ENCODE measurements at places on chromosomes 2 and 18. TPM values are rescaled to one million over a fixed set of nuclear protein-coding genes. Genes with fewer than 3 reads are reported as not detected.

FABP1 gene
- total RNA-seq = not detected

HOXD3 gene
- total RNA-seq = 0.56 TPM

SERPINB5 gene
- 348 TPM for total RNA-seq

DNA sequence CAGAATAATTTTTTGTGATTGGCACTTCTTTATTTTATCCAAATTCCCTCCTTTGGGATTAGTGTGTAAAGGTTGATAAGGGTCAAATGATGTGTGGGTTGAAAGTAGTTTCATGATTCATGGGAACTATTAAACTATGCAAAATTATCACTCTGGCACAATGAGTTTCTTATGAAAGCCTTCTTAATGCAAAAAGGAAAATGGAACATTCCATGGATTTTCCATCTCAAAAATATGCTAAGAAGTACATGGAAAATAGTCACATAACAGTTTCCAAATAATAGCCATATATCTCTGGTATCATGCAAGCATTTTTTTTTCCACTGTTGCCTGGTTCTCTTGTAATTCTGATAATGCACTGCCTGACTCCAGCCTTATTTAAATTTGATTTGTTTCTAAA, 639.7 kb downstream of the NR4A2 start:
- DNase-seq = no peak

DNA sequence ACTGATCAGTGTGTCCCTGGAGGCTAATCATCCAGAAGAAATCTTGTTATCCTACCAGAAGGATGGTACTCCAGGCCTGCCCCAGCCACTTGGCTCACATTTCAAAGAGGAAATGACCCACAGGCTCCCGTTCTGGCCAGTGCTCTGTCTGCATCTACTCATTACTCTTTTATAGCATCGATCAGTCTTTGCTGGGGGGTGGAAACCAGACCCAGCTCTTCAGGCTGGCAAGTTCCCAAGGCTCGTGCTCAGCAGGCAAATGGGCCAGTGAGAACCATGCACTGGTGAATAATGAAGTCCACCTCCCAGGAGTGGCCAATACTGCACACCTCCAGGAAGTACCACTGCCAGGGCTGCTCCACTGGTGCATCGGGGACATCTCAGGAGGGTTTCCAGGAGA, 38.8 kb downstream of the DNER start:
- no peak for DNase-seq

- no peak for DNase-seq
Measured at GRCh38 chr18:59148192-59148591, 8.5 kb downstream of the SEC11C start.

DNA sequence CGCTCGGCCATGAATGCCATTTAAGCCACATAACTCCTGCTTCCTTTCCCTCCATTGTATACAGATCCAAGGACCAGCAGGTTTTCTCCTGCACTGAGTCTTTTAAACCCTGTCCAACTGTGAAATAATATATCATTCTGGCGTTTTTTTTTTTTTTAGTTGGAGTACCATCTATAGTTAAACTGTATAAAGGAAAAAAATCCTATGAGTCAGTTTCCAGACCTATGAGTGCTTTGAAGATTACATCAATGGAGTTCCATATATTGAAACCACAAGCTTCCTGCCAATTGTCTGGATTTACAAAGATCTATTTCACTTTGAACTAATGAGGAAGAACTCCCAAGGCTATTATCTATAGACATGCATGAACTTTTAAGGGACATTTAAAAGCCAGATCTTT, 2.4 kb upstream of the MALT1 start:
- no peak for DNase-seq

DNA sequence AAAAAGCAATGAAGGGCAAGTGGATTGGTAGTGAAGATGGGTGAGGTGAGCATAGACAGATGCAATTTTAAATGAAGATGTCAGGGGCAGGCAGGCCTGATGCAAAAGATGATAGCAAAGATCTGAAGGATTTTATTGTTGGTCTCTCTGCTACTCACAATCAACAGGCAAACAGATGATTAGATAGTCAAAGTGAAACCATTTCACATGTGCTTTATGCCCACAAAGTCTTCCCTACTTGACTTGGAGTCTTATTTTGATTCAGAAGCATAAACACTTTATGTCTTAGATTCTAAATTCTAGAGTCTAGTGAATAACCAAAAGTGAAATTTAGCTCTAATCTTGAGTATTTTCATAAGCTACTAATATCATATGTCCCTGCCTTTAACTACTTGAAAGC, 153.8 kb upstream of the HNRNPA3 start:
- no peak for DNase-seq

GRCh38 chr2:107645586-107645985, 181.1 kb upstream of the RGPD4 start:
- DNase-seq = no peak

LHCGR gene
- total RNA-seq = not detected

TMEM247 gene
- total RNA-seq = not detected
